ENCODE measurements at places on chromosomes 6 and 20.
A peak's percentile ranks its signal among the peaks of the same experiment; 100 is the strongest.

DNA sequence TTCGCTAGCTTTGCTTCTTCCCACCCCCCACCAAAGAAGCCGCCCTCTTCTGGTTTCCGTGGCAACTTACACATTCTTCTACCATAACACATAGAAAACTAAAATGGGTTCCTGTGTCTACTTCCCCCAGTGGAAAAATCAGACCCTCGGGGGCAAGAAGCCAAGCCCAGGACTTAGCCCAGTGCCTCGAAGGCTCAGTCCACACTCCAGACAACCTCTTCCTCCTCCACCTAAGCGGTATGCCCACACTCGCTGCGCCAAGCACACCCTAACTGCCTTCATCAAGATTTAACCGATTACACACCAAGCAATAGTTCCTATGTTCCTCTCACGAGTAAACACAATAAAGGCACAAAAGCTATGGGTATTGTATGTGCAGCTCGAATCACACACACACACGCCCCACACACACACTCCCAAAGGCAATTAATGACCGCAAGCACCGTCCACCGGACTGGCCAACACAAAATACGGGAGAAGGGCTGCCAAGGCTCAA is 537 bp downstream of the PPIL4 start:
- DNase-seq: peak; percentile 43

- no peak for DNase-seq
Observed at GRCh38 chr6:31243508-31243907, 28.4 kb downstream of the HLA-C start.

DNA sequence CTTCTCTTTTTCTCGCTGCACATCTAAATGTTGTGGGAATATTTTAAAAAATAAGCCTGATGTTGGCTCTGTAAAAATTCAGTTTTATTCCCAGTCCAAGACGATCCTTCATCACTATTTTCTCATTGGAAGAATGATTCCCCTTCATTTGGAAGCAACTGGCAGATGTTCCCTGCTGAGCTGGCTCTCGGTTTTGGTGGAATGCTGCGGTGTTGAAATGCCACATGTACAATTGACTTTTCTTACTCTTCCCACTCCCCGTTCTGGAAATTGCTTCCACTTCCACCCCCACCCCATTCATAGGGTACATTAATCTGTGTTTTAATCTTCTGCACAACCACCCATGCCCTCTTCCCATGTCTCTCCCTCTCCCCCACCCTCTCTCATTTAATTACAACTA is 496.3 kb upstream of the MAP3K7 start:
- DNase-seq: no peak

DNA sequence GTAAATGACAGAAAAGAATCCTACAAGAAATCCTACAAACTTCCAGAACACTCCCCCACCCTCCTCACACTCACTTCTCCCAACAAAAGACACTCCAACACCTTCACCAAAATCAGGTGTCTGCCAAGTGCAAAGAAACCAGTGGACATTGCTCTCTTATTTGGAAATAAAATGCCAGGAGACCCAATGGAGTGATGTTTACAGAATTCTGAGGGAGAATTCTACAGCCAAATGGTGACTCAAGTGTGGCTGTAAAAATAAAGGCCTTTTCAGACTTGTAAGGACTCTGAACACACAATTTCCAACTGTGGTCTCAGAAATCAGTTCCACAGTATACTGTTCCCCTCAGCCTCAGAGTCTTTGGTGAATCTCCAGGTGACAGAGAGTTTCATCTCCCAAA is 109.6 kb upstream of the CARMIL1 start:
- DNase-seq: no peak

GRCh38 chr6:139296927-139297326 is 5.1 kb upstream of the TXLNB start:
- DNase-seq: no peak

GRCh38 chr6:166721576-166721975 is 94.5 kb upstream of the RPS6KA2 start:
- no peak for DNase-seq

- DNase-seq: no peak
Observed at GRCh38 chr20:8213831-8214587, 81.9 kb downstream of the PLCB1 start.

GRCh38 chr6:1930356-1930755 is 315.0 kb downstream of the GMDS start:
- no peak for DNase-seq

- DNase-seq: no peak
Observed at GRCh38 chr6:110334423-110335180, 23.5 kb downstream of the METTL24 start.

DNA sequence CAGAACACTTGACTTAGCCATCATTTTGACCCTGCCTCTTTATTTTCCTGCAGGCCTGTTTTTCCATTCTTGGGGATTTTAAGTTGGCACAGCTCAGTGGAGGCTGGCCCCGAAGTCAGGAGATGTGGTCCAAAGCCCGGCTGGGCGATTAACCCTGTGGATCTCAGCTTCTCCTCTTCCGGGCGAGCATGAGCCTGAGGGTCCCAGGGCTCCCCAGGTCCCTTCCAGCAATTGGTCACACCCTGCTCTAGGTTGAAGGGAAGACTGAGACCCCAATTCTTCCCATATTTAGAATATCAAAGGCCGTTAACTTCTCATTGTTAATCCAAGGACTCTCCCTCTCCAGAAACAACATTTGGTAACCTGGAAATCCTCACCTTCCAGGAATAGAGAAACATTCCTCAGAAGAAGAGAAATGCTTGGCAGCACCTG is 2.3 kb downstream of the THBS2 start:
- no peak for DNase-seq

- DNase-seq: no peak
Observed at GRCh38 chr6:138520463-138520862, 21.2 kb upstream of the NHSL1 start.
